Stimulated activated CD8-positive, alpha-beta memory T cell treated with anti-CD3 and anti-CD28 coated beads, Interleukin-2, amount 100 ng/mL, for 48 hours (primary cell): ENCODE measurements at places on chromosomes 11 and 22.

DNA sequence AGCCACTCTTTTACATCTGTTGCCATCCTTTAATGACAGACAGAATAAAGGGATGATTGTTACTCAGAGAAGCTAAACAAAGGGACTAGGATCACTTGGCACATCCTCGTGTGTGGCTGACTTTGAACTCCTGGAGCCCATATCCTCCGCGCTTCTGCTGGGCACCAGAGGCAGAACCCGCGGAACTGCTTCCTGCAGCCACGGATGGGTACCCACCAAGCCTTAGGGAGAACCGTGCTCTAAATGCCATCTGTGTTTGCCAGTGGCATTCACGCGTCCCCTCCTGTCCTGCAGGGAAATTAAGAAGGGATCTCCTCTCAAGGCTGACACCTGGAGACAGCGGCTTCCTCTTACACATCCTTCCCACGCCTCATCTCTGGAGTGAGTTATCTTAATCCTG is 294.4 kb downstream of the NTM start:
- no peak for DNase-seq

GRCh38 chr22:22362936-22363335 is 118.3 kb downstream of the VPREB1 start:
- DNase-seq = no peak

DNA sequence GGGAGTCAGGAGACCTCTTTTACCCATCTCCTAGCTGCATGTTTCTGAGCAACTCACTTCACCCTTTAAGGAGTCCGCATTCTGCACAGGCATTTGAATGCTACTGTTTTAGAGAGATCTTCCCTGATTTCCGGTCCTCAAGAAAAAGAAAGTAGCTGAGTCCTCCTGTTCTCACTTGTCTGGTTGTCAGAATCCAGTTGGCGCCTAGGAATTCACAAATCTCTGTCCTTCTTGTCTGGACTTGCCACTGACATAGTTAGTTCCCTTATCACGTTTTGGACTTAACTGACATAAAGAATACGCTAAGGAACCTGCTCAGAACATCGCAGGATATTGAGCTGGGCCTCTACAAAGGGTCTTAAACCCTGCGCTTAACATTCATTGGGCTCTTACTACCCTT is 61.3 kb upstream of the OR5P2 start:
- no peak for DNase-seq

DNA sequence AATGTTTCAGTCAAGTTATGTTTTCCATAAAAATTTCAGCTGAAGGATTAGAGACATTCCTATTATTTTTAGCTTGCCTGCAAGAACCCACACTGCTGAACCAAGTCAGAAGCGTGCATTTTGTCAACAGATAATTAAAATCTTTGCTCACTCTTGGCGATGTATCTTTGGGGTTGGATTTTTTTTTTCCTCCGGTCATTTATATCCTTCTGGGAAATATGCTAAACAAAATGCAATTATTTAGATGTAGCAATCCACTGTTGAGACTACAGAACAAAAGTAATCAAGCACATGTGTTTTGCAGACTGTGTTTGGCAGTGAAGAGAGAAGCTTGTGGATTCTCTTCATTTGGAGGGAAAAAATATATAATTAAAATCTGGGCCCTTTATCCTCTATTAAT is 15.3 kb upstream of the NELL1 start:
- DNase-seq = no peak

- no peak for DNase-seq
Measured at GRCh38 chr11:123491241-123491640, 61.2 kb downstream of the GRAMD1B start.

- DNase-seq = no peak
Measured at GRCh38 chr11:123560006-123560405, 94.4 kb downstream of the SCN3B start.
